ENCODE measurements at places on chromosomes 3 and 15.

DNA sequence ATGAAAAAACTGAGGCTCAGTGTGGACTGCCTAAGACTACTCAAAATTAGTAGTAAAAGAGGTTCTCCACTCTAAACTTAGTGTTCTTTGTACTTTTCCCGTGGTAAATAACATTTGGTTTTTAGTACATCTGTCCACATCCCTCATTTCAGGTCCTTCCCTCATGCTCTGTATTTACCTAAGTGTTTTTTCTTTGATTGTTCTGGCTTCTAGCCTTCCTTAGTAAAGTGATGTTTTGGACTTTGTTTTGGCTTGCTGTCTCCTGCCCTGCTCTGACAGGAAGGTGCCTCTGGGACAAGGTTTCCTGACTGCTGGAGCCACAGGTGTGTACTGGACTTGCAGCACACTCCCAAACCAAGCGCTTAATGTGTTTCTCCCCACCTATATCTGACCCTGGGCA is 29.9 kb upstream of the ALDH1A2 start:
- DNase-seq: no peak

DNA sequence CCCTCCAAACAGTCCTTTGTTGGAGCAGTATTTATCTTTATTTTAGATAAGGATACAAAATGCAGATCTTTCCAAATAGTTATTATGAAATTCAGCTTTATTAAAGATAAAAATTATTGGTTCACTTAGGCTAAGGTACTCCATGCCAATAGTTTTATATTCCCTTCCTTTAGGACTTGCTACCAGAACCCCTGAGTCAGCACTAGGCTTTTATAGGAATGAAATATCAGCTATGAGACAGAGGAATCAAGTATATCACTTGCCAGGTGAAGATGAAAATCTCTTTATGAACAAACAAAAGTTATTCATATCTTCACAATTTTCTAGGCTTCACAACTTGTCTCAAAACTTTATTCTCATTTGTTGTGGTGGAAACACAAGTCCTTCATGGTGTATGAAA is 221.5 kb downstream of the POLQ start:
- no peak for DNase-seq

GRCh38 chr15:71252044-71252739 is 136.9 kb downstream of the THSD4 start:
- DNase-seq: no peak

GRCh38 chr3:155362808-155363689 is 69.6 kb upstream of the STRIT1 start:
- DNase-seq: no peak

DNA sequence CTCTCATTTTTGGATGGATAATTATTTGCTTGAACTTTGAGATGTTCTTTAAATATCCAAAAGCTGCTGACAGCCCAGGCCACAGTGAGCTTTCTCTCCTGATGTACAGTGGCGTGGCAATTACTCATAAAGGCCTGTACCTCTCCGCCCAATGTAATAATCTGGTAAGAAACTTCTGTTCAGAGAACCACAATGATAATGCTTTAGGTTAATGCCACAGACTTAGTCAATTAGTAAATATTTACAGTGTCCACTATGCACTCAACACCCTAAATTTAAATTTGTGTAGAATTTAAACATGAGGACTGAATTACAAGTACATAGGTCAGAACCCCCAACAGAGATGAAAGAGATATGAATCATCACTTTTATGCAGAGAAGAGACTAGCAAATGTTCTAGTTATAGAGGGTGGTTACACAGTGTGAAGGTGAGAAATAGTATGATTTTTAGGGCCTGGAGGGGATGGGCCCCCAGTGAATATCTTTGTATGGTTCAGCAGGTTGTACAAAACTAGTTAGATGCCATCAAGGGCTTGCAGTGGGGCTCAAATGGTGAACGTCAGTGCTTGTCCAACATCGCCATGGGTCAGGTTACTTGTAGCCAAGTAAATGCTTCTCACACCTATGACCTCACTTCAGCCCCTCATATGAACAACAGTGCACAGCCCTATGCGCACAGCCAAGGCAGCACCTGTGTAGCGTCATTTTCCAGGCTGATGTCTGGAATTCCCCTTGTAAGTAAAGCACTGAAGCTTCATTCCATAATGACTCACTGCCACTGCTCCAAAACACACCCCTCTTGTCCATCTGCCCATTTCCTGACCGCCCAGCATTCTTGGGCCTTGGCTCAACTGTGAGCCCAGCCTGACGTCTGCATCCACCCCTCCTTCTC is 13.3 kb downstream of the ABHD2 start:
- DNase-seq: no peak
